Heart right ventricle (tissue), 16 donors: ENCODE measurements at places on chromosomes 5 and 9. TPM values are rescaled to one million over a fixed set of nuclear protein-coding genes. Genes with fewer than 3 reads are reported as not detected.
A peak's percentile ranks its signal among the peaks of the same experiment; 100 is the strongest.

- peak overlapping the region; percentile 86 for H3K27ac ChIP-seq
- H3K4me3 ChIP-seq = no peak overlapping the region
- H3K36me3 ChIP-seq = peaks cover 21% of the 10 kb centered on the region
- peaks cover 82% of the 10 kb centered on the region for H3K4me1 ChIP-seq
Observed at GRCh38 chr9:134433909-134434882, 107.9 kb downstream of the RXRA start.

DNA sequence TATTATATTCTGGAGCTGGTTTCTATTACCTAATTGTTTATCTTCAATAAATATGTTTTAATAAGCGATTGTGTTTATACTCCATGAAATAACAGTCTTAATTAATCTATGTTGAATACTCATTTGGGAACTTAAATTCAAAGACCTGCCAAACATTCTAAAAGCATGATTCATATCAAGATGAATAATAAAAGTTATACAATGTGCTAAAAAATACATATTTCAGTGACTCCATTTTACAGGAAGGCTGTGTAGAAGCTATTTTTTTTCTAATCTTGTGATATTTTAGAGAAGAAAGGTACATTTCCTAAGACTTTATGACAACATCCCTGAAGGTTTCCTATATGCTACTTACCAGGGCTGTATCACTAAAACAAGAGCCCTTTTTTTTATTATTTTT, 417.9 kb downstream of the NFIB start:
- H3K36me3 ChIP-seq = no peaks in the 10 kb centered on the region
- peaks cover 49% of the 10 kb centered on the region for H3K4me1 ChIP-seq
- H3K27ac ChIP-seq = no peak overlapping the region
- H3K27me3 ChIP-seq = no peaks in the 10 kb centered on the region

GRCh38 chr5:80955082-80955590, 5.0 kb upstream of the RASGRF2 start:
- H3K27me3 ChIP-seq = peaks cover 57% of the 10 kb centered on the region
- H3K36me3 ChIP-seq = no peaks in the 10 kb centered on the region
- DNase-seq = no peak
- H3K4me3 ChIP-seq = no peak overlapping the region

- DNase-seq = peak; percentile 60
- no peaks in the 10 kb centered on the region for H3K27me3 ChIP-seq
- no peaks in the 10 kb centered on the region for H3K36me3 ChIP-seq
- H3K4me3 ChIP-seq = no peak overlapping the region
Observed at GRCh38 chr9:126663661-126664072, 49.9 kb downstream of the LMX1B start.

- H3K27me3 ChIP-seq = no peaks in the 10 kb centered on the region
- H3K4me3 ChIP-seq = no peak overlapping the region
- H3K27ac ChIP-seq = no peak overlapping the region
- no peak for DNase-seq
- peaks cover 10% of the 10 kb centered on the region for H3K4me1 ChIP-seq
Observed at GRCh38 chr9:35599763-35600604, 5.1 kb upstream of the TESK1 start.

DNA sequence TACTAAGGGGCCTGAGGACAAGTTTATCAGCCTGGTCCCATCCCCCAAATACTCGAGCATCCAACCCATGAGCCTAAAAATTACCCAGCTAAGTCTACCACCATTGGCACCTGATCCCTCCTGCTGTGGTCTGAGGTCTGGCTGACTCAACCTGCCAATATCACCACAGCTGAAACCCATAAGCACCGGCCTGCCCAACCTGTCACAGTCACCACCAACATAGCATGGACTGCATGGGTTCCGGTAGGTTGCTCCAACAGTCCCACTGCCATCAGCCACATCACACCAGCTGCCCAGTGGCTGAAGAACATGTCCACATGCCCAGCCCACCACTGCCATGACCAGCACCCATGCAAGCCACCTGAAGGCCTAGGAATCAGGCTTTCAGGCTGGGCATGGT, 495.0 kb downstream of the PRELID2 start:
- no peaks in the 10 kb centered on the region for H3K27me3 ChIP-seq
- H3K36me3 ChIP-seq = no peaks in the 10 kb centered on the region
- no peak overlapping the region for H3K4me3 ChIP-seq

DNA sequence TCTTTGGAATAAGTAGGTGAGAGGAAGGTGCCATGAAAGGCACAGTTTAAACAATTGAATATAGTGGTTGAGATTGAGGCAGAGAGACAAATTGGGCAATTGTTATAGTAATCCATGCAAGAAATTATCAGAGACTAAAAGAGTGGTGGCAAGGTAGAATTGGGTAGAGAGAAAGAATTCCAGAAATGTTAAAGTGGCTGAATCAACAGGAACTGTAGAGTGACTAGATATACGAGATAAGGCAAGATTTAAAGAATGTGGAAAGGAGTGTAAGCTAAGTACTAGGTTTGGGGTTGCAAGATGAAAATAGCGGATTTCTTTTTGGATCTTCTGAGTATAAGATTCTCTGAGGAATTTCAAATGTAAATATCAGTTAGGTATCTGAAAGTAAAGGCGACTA, 285.2 kb downstream of the DMRTA1 start:
- no peak overlapping the region for H3K4me3 ChIP-seq
- H3K36me3 ChIP-seq = no peaks in the 10 kb centered on the region
- no peak for DNase-seq
- H3K27ac ChIP-seq = no peak overlapping the region

DNA sequence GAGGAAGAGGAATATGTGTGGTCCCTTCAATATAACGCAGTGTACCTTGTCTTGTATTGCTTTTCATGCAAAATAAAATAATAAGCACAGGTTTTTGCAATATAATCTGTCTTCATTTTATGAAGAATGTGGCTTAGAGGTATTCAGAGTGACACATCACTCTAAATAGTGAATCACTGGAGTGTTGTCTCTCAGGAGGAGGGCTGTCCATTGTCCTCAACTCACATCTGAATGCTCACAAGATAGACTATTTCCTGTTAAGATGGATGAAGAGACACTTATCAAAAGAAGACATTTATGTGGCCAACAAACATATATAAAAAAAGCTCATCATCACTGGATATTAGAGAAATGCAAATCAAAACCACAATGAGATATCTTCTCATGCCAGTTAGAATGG, 1147.5 kb upstream of the C9orf72 start:
- no peak overlapping the region for H3K27ac ChIP-seq
- no peak for DNase-seq
- no peaks in the 10 kb centered on the region for H3K27me3 ChIP-seq
- no peaks in the 10 kb centered on the region for H3K4me1 ChIP-seq

DNA sequence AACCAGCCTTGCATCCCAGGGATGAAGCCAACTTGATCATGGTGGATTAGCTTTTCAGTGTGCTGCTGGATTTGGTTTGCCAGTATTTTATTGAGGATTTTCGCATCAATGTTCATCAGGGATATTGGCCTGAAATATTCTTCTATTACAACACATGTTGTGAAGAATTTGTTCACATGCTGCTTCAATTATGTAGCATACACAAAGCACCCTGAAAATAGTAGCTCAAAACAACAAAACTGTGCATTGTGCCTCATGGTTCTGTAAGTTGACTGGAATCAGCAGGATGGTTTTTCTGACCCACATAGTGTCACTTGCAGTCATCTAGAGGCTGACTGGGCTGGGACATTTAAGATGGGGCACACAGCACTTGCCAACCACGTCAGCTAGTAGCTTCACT, 193.9 kb downstream of the SYK start:
- peaks cover 5% of the 10 kb centered on the region for H3K4me1 ChIP-seq
- H3K27ac ChIP-seq = no peak overlapping the region
- H3K4me3 ChIP-seq = no peak overlapping the region
- DNase-seq = no peak

DNA sequence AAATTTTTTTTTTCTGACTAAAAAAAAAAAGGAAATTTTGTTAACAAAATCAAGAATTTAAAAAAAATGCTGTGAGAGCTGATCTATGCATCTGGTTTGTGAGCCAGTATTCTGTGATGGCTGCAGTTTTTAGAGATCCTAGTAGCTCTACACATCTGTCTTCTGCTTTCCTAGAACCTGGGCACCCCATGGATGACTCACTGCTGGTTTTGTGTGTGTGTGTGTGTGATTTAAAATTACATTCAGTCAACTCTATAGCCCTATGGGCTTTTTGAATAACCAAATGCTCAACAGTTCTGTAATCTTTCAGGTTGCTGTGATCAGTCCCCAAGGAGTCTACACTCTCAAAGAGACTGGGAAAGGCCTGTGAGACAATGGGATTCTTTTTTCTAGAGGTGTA, 2.5 kb upstream of the PSMD5 start:
- H3K4me1 ChIP-seq = peaks cover 49% of the 10 kb centered on the region
- H3K36me3 ChIP-seq = no peaks in the 10 kb centered on the region
- no peak overlapping the region for H3K4me3 ChIP-seq
- DNase-seq = no peak
- H3K27me3 ChIP-seq = no peaks in the 10 kb centered on the region
- no peak overlapping the region for H3K27ac ChIP-seq

- DNase-seq = no peak
- no peaks in the 10 kb centered on the region for H3K27me3 ChIP-seq
- H3K4me1 ChIP-seq = peaks cover 20% of the 10 kb centered on the region
Observed at GRCh38 chr9:94818178-94818541, 91.7 kb downstream of the AOPEP start.

- H3K27me3 ChIP-seq = no peaks in the 10 kb centered on the region
- H3K4me1 ChIP-seq = peaks cover 30% of the 10 kb centered on the region
- H3K36me3 ChIP-seq = peaks cover 41% of the 10 kb centered on the region
- no peak for DNase-seq
Observed at GRCh38 chr5:150113047-150113744, 26.8 kb upstream of the CSF1R start.

DNA sequence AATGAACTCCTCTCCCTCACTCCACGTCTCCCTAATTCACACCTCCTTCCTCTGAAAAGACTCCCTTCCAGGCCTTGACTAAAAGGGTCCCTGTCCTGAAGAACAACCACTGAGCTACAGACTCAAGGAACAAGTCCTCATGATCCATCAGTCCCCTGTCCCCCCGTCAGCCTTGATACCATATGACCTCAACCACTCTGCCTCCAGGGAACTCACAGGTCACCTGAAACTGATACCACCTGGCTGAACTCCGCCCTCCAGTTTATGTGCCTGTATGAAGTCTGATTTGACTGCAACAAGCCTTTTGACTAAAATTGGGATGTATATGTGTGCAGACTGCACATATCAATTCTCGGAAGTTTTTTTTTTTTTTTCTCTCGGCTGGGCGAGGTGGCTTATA, 88.7 kb downstream of the UGCG start:
- no peak overlapping the region for H3K27ac ChIP-seq
- no peaks in the 10 kb centered on the region for H3K36me3 ChIP-seq
- DNase-seq = no peak
- peaks cover 2% of the 10 kb centered on the region for H3K4me1 ChIP-seq

DNA sequence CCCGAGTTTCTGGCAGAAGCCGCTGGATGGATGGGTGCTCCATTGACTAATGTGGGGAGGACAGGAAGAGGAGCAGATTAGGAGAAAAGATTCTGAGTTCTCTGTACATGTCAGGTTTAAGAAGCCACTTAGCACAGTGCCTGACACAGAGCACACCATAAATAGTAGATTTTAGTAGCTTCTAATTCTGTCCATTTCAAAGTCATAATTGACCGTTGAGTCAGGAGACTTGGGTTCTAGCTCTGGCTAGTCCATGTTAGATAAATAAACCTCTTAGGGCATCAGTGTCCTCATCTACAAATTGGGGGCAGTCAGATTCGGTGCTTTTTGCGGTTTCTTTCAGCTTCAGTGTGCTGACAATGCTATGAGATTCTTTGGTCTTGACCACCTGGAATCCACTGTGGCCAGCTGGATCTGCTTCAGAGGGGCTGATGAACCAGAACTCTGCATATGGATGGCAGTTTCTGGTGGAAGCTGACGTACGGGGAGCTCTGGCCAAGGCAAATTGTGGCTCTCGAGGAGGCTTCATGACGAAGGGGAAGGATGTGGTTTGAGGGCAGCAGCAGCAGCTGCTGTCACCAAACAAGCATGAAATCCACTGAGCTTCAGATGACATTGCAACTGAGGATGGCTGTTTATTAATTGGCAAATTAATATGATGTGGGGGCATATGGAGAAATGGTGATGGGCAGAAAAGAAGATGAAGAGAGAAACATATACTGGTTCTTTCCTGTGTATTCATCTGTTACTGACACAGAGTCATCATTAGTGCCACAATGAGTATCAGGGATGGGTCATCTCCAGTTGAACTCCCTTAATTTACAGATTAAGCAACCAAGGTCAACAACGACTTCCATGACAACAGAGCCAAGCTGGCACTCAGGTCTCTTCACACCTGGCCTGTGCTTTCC, 134.4 kb downstream of the AOPEP start:
- no peak overlapping the region for H3K4me3 ChIP-seq
- no peaks in the 10 kb centered on the region for H3K36me3 ChIP-seq
- no peak overlapping the region for H3K27ac ChIP-seq
- no peak for DNase-seq

Gene PSD2
- not detected for total RNA-seq

Gene ADAMTS12
- 2.3 TPM for total RNA-seq

Gene TXNDC8
- not detected for total RNA-seq

Gene ZBED3
- total RNA-seq = 6.6 TPM

Gene OTULINL
- 6.1 TPM for total RNA-seq

Gene FLT4
- total RNA-seq = 5.7 TPM

Gene NME5
- total RNA-seq = 4.0 TPM

Gene CRB2
- not detected for total RNA-seq

Gene CCDC192
- total RNA-seq = not detected

Gene SGCD
- total RNA-seq = 129 TPM

Gene SLC1A3
- total RNA-seq = 62.5 TPM

Gene CCL21
- 7.1 TPM for total RNA-seq

Gene SVEP1
- 6.7 TPM for total RNA-seq
